SK-N-MC (cell line): ENCODE measurements at places on chromosomes 6 and 20.

- DNase-seq, result no peak
Observed at GRCh38 chr6:147207837-147208754, 3.9 kb downstream of the STXBP5 start.

GRCh38 chr6:106830930-106831329 is 143.6 kb downstream of the CD24 start:
- DNase-seq, result no peak

GRCh38 chr6:143772116-143773086 is 70.7 kb upstream of the LTV1 start:
- DNase-seq, result no peak

DNA sequence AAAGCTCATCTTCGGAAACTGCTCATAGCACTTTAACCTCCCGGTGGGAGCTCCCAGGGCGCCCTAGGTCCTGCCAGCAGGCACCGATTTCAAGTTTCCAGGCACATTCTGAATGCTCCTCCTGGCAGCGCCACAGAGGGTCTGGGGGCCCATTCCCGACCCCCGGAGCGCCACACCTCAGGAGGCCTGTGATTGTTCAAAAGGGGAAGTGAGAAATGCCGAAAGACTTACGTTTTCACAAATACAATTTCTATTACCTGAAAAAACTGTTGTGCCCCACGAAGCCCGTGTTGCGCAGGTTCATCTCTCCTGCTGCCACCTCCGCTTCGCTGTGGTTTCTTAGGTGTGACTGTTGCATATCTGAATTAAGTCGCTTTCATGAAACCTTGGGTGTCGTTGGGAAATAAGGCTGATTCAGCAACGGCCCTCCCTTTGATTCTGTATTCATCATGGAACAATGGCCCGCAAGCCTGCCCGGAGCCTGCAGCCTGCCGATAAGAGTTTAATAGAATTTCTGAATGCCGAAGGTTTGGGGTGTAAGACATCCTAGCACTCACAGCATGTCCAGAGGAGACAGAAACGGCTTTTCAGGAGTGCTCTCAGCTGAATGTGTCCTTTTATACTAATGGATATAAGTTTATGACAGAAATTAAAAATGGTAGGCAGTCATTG is 1.9 kb upstream of the MYT1 start:
- DNase-seq, result no peak

DNA sequence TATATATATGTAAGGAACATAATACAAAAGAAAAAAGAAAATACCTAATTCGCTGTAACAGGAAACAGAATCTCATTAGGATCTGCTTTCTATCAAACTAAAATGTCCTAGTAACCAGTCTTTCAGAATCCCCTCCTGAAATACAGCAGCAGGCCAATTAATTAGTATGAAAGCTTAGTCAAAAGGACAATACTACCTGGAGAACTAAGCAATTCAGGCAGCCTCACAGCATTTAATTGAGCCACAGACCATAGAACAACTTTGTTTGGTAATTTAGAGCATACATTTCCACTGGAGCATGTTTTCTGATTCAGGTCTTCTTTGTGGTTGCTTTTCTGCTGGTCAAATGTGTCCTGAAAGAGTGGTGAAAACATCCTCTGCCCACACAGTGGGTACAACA is 516.0 kb downstream of the LMBRD1 start:
- no peak for DNase-seq

DNA sequence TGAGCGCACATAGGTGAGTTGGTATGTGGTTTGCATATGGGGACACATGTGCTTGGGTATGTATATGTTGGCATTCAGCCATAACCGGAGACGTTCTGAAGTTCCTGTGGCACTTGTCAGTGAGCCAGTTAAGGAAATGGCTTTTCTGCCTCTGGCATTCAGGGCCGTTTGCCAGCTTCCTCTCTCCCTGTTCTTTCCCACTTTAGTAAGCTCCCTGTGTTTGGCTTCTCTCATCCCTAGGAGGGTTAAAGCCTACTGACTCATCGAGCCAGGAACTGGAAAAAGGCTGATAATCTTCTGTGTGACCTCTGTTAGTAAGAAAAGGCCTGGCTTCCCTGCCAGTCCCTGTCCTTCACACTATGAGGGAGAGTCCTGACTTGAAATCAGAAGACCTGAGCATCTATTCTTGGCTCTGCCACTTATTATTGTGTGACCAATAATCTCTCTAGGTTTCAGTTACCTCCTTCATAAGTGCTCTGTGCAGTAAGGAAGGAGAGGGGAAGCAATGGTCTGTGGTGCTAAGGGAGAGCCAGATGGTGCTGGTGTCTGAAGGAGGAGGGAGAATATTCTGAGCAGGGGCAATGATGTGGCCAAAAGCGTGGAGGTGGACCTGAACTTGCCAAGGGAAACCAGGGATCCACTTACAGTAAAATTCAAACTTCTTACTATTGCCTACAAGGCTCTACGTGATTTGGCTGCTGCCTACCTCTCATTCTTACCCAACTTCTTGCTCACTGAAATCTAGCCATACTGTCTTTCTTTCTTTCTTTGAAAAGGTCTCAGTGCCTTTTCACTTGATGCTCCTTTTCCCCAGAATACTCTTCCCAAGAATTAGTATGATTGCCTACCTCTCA is 31.4 kb downstream of the ACSS2 start:
- DNase-seq, result peak; percentile 98

DNA sequence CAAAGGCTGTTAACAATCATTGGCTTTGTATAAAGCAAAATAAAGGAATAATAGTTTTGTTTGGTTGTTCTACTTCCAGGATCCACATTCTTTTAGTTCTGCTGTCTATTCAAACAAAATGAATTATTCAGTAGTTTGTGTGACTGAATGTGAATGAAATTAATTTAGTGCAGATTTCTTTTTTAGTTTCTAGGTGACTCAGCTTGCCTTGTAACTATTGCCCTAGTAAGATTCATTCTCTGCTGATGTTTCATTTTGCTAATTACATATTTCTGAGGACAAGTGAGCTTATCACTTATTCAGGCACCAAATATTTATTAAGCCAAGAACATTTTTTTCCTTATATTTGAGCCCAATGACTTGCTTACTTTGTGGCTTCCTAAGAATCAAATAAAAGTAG is 46.5 kb upstream of the RIPOR2 start:
- peak; percentile 37 for DNase-seq

DNA sequence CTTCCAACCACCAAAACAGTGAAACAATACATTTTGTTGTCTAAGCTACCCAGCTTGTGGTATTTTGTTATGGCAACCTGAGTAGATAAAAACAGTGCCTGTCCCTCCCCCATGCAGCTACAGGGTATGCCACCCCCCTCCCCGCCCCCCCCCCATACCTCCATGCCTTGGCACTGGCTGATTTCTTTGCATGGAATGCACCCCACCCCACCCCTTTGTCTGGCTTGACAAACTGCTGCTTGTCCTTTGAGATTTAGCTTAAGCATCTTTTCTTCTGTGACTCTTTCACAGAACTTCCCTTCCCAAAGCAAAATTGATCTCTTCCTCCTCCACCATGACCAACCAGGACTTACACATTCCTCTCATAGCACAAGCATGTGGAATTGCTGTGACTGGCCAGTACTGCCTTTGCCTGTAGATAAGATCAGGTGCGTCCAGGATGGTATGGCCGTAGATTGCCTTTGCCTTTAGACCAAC is 64.6 kb upstream of the ADGRF1 start:
- no peak for DNase-seq

DNA sequence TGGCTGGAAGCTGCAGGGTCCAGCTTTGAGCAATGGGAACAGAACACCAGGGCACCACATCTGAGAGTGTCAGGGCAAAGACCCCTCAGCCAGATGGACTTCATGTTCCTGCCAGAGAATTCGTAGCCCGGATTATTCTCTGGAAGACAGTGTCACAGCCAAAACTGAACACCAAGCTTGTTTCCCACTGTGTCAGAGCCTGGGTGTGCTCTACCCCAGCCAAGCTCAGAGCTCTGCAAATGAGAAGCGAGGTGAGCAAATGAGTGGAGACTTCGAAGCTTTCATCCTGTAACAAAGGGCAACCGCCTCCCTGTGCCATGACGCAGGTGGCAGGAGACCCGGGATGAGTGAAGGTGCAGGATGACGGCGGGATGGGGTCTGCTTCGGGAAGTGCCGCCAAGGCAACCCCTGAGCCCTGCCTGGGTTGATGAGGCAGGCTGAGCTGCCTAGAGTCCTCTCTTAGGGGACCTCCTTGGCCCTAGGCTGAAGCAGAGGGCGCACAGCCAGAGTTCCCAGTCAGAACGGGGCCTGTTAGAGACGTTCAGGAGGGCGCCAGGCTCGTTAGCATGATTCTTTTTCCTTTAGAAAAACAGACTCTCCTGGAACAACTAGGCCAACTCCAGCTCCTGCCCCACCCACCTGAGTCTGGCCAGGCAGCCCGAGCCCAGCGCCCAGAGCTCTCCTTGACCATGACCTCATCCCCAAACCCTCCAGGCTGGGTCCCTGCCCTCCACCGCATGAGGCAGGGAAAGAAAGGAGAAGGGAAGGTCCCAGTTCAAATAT is 187.7 kb downstream of the SOD2 start:
- DNase-seq, result no peak

DNA sequence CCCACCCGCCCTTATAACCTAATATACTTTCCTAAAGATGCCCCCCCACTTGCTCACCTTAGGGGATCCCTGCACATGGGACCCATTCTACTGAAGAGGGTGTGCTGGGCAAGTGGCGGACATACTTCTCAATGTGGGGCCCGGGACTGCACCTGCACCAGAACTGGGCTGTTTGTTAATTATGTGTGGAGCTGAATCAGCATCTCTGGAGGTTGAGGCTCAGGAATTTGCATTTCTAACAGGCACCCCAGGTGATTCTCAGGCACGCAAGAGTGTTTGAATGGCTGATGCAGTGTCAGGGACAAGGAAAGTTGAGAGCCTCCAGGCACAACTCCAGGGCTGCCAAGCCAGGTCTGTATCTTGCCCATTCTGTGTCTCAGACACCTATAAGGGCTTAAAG is 8.9 kb upstream of the PTPRT start:
- DNase-seq, result no peak

DNA sequence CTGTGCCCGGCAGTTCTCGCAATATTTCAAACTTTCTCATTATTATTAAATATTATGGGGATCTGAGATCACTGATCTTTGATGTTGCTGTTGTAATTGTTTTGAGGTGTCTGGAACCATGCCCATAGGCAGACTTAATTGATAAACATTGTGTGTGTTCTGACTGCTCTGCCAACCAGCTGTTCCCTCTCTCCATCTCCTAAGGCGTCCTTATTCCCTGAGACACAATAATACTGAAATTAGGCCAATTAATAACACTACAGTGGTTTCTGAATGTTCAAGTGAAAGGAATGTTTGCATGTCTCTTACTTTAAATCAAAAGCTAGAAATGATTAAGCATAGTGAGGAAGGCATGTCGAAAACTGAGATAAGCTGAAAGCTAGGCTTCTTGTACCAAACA is 7.6 kb downstream of the MAPK14 start:
- no peak for DNase-seq

GRCh38 chr20:4919047-4919704 is 82.1 kb downstream of the SLC23A2 start:
- DNase-seq, result no peak

DNA sequence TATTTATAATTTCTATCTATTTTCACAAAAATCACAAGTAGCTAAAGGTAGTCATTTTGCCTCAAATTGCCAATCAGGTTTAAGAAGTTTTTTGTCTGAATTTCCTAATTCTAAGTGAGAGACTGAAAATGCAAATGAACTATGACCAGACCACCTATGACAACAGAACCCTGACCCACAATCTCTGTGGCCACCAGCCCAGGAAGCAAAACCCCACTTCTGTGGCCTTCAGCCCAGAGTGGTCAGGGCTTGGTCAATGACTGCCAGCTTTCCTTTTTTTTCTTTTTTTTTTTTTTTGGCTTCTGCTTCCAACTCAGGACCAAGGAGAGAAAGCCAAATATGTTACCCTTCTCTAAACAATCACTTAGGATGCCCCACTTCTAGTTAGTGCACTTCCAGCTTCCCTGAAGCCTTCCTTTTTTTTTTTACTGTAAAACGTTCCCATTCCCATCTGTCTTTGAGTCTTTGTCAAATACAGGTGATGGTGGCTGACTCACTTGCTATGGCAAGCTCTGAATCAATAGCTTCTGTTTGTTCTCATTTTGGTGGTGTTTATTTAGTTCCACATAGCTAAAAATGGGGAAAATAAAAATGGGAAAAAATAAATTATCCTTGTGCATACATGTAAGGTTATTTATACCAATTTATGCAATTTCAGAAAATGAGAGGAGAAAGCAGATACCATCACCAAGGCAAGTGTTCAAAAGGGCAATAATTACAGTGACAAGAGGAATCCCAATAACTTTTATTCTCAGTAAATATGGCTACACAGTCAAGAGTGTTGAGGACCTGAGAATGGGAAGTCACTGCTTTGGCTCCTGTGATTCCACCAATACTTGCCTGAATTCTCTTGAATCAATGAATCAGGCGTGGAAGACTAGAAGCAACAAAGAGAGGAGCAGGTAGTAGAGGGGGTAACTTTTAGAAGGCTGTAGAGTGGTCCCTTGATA is 170.3 kb upstream of the PDE7B start:
- DNase-seq, result no peak

GRCh38 chr20:11248687-11249638 is 575.2 kb upstream of the JAG1 start:
- DNase-seq, result no peak

DNA sequence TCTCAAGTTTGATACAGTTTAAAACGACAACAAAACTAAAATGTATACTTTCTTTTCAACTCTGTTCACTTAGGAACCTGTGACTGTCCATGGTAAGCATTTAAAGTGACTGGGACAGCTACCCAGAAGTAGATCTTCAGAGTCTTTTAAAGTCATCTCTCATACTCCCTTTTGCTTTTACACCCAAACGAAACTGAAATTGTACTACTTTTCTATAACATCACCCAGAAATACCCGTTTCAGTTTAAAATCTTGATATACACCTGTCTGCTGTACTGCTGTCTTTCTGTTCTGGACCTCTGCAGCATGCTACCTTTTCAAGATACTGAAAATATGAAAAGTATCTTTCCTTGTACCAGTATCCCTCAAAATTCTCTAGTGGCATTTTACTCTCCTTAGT is 170.4 kb upstream of the THEMIS start:
- no peak for DNase-seq

DNA sequence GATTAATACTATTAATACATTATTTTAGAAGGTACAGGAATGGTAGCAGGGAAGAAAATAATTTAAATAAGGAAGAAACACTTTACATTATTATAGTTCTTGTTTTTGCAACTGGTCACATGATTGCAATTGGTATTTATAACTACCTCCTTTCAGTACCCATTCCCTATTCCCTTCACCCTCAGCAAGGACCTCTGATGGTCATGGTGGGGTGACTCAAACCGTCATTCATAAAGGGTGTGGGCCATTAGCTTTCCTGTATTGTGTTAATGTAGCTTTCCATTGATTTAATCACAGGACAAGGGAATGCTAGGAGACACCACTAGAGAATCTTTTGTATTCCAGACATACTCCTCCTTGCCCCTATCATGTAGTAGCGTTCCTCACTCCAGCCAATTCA is 47.2 kb upstream of the TMEM244 start:
- DNase-seq, result no peak

- no peak for DNase-seq
Observed at GRCh38 chr6:35096129-35096862, 44.8 kb downstream of the TCP11 start.
